8988T (cell line): ENCODE measurements at places on chromosomes 1 and 21.

GRCh38 chr21:15894596-15894995 lies 164.8 kb downstream of the USP25 start:
- no peak for DNase-seq

- no peak for DNase-seq
These were observed 87.8 kb upstream of the ATF3 start for GRCh38 chr1:212520746-212521145.

DNA sequence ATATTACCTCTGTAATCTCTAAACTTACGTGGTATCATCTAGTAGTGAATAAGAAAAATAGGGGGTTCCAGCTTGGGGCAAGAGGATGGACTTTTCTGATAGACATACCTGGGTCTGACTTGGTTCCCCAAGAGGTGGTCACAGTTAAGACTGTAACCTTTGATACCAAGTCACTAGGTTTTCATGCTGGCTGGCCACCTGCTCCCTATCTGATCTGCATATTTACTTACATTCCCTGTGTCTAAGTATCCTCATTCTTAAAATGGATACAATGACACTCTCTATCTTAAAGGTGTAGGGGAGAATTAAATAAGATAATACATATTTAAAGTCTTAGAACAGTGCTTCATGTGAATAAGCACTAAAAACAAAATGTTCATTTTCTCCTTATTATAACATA lies 312.1 kb downstream of the DSCAM start:
- no peak for DNase-seq

DNA sequence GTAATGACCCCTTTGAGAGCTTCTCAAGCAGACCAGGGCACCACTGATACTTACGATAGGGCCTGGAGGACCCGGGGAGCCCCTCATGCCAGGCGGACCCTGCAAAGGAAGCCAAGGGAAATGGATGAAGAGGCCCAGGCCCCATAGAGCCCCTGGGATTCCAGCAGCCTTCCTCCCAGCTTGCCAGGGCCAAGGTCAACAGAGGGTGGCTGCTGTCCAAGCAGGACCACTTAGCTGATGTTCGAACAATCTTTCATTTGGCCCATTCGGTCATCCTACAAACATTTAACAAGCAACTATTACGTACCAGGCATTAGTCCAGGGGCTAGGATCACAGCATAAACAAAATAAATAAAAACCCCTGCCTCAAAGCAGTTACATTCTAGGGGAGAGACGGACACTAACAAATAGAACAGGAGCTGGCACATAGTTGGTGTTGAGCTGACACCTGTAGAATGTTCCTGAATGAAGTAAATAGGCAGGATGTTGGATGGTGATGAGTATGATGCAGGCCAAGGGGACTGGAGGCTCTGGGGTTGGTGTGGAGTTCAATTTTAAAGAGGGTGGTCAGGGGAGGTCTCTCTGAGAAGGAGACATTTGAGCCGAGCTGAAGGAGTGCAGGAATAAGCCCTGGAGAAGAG lies 27.0 kb upstream of the PEF1 start:
- DNase-seq, result no peak

DNA sequence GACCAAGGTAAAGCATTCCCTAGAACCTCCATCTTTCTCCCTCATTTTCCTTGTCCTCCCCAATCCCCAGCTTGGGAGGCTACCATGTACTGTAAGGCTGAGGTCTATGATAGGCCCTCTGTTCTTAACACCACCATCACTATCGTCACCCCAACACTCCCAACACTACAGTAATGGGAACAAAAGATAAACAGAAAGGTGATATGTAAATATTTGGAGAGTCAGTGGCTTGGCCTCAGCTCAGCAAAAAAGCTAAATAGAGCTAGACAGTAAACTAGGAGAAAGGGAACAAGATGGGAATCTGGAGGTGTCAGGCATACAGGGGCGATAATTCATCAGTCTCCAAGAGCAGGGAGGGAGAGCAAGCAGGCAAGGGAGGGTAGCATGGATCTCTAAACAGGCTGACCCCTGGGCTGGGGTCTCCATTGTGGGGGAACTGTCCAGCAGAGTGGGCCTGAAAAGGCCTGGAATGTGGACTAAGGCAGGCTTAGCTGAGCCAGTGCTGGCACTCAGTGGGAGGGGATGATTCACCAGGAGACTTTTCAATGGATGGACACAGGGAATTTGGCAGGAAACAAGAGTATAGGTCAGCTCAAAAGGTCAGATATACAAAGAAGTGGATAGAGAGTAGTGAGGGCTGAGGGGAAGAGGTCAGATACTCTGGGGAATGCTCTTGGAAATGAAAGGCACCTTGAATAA lies 6.7 kb downstream of the WNT2B start:
- no peak for DNase-seq

DNA sequence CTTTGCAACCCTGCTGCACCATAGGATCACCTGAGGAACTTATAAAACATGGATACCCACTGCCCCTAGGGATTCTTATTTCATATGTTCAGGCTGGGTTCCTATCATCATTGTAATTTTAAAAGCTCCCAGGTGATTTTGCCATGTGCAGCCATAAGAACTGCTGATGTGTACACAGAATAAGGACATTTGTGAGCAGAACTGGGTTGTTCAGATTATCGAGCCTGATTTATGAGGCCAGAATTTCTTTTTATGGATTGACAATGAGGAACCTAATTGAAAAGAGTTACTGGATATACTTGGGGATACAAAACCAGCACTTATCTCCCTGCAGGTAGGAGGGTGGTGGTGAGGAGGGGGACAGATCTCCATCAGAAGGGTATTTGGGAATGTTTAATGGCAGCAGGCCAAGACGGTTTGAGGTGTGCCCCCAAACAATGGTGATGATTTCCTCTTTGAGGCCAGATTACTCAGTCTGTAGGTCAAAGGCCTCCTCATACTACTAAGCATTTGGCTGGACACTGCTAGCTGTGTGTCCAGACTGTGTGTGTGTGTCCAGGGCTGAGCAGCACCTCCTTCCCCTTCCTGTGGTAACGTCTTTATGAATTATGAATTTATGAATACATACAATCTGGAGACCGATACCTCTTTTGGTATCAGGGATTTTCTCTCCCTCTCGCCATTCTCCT lies 18.9 kb downstream of the NOS1AP start:
- no peak for DNase-seq

- DNase-seq, result no peak
These were observed 19.3 kb downstream of the ITPKB start for GRCh38 chr1:226719596-226720387.

DNA sequence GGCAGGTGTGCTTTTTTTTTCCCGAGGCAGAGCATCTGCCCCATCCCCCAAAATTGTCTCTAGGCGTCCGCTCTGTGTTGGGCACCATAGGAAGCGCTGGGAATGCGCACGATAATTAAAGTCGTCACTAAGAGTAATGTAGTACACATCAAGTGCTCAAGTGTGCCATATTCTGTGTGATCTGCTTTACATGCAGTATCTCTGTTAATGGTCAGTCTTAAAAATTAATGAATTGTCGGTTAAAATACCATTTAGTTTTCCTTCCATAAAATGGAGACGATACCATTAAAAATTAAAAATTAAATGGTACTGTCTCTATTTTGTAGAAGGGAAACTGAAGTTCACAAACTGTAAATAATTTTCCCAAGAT lies 544 bp upstream of the CCT8 start:
- no peak for DNase-seq

GRCh38 chr1:61875198-61875597 lies 132.9 kb downstream of the PATJ start:
- DNase-seq, result no peak

DNA sequence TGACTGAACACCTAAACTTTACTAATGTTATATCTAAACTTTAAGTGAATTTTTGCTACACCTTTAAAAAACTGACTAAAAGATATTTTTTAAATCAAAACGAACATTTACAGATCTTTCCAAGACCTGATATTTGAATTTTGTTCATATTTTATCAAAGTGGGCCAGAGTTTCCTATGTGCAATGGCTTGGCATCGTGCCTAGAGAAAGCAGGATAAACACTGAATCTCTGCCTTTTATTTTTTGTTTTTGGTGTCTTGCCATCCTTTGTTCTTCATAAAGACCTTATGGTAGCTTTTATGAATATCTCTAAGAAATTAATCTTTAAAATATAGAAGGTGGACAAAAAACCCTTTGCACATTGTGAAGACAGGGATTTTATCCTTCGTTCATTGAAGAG lies 25.8 kb upstream of the VPS26C start:
- DNase-seq, result no peak

GRCh38 chr21:45589686-45590245 lies 47.5 kb upstream of the SLC19A1 start:
- no peak for DNase-seq

- DNase-seq, result no peak
These were observed 819.3 kb downstream of the BRINP3 start for GRCh38 chr1:189658381-189658780.

DNA sequence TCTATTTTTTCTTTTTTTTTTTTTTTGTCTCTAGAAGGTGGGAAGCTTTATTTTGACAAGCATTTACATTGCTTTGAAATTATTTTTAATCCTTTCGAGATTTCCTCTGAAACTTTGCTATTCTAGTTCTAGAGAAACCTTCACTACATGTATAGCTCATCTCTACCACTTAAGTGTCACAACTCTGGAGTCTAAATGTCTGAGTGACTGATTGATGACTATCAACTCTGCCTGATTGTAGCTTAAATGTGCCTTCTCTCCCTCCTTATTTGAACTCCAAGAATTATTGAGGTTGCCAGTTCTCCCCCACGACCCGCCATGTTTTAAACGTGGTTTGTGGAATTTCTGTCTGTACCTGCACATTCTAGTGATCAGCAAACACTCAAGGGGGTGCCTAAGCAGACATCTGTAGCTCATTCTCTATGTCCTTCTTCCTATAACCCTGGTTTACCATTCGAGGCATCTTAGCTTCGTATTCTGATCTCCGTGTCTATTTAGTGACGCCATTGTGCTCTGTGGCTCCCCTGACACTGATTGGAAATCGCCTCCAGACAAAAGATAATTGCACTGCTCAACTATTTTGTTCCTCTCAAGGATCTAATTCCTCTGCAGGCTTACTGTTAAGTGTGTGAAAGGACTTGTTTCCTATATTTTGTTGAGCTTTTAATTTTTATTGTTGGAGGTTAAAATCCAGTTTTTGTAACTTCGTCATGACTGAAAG lies 1570.6 kb downstream of the BRINP3 start:
- no peak for DNase-seq

GRCh38 chr21:45317398-45318145 lies 29.9 kb upstream of the POFUT2 start:
- DNase-seq, result no peak

GRCh38 chr1:234722904-234723720 lies 113.1 kb upstream of the IRF2BP2 start:
- no peak for DNase-seq

DNA sequence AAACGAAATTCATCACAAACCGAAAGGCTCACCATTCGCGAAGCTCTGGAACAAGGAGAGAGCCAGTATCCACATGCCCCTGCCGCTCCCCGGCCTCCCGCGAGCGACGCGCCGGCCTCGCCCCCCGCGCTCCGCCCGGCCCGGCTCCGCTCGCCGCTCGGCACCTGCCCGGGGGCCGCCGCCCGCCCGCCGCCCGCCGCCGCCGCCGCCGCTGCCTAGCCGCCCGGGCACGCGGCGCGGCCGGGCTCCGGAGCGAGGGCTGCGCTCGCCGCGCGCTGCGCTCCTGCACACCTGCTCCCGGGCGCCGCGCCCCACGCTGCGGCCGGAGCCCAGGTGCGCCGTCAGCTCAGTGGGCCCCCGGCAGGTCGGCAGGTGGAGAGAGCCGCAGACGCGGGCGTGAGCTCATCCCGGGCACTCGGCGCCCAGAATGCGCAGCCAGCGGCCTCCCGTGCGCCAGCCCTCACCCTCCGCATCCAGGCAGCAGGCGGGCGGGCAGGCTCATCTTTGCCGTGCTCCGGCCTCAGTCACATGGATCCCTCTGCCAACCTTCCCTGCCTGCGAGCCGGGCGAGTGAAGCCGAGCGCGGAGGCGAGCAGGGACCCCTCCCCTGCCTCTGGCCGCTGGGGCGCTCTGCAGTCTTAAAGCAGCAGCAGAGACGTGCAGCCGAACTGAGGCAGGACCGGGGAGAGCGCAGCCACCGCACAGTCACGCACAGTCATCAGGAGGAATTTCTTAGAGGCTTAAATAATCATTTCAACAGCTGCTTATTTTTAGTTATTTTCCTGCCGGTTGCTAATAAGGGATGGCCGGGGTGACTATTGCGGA lies at the start of gene DSCAM:
Gene DSCAM (minus strand): TSS at position 572 of the 825 bp plus-strand sequence. CDS start 497 bp downstream, at position 75.
- no peak for DNase-seq

DNA sequence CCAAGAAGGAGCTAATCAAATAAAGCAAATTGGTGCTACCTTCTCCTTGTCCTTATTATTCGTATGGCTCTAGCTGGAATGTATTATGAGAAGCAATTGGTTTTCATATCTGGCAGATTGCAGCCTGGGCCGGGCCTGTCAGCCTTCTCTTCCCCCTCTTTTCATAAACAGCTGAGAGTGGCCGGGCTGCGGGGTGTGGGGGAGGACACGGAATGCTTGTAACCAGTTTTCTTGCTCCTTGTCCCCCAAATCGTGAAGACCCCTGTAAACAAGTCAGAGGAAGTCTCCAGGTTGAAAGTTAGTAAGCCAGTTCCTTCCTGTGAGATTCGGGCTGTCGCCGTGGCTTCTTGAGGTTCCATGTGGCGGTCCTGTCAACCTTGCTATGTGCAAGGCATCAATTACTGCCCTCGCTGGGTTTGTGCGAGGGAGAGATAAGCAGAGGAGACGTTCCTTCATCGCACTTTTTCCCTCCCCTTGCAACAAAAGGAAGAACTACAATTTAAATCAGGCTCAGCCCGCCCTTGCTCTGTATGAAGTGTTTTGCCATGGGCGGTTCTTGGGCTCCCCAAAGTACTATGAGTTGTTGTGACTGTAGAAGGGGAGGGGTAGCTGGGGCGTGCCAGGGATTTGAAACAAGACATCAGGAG lies 450.7 kb downstream of the CAMTA1 start:
- DNase-seq, result no peak

DNA sequence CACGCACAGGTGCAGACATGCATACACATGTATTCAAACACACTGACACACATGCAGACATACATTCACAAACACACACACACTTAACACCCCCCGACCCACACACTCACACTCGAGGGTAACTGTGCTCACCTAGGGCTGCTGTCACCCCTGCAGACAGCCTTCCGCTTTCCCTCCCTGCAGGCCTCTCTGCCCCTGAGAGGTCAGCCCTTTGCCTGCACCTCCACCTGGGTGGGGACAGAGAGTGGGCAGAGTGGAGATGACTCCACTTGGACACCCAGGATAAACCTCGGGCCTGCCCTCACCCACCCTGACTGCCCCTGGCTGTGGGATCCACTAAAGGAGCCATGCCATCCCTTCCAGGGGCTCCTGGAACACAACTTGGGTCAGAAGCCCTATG lies 264.3 kb downstream of the PTPRU start:
- DNase-seq, result no peak

DNA sequence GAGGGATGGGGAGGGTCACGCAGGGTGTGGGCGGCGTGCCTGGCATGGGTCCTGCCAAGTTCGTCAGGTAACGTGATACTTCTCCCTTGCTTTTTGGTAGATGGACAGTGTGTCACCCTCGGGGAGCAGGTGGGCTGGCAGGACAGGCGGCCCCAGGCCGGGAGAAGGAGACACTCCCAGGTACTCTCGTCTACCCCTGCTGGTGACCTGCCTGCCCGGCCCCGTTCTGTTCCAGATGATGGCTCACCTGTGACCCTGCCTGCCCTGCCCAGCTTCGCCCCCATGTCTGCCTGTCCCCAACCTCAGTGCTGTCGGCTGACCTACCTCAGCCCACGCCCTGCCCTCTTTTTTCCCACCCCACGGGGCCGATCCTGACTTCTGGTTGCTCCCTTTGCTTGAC lies 144.7 kb downstream of the PCBP3 start:
- DNase-seq, result no peak
